GM06990 (cell line): ENCODE measurements at places on chromosomes 5 and 9.

DNA sequence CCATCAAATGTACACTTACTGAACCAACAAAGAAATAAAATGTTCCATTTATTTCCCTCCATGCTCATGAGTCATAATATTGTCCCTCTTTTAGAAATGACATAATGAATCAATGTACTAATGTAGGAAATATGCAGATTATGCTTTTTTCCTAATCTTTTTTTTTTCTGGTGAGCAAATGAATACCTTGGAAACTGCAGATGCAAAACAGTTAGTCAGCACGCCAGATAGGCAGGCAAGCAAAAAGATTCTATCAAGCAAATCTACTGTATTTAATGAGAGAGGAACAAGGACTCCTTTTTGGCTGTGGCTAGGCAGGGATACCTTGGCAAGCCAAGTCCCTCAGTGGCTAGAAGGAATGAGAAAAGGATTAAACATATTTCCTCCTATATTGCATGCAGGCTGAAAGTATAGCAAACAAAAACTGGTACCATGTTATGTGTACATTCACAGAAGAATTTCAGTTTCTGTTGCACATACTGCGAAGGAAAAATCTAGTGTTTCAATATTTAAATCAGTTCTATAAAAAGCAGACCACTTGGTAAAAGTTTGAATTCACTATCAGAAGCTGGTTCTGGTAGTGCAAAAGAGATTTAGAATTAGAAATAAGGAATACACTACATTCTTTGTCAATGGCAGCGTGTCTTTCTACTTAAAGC, 605.4 kb downstream of the TLE1 start:
- no peak for DNase-seq

DNA sequence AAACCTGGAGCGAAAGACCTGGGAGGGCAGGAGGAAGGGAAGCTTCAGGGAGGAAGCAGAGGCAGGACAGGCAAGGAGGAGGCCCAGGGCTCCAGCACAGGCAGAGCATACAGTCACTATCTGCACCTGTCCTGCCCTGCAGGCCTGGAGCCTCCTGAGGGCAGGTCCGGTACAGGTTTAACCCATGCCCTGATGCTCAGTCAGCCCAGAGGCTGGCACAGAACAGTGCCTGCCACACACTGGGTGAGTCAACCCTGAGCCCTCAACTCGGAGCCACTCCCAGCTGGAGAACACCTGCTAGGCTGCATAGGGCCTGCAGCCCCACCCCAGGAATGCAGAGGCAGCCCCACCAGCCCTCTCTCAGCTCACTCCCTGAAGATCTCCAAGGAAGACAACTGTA, 161.5 kb upstream of the PHYKPL start:
- DNase-seq: no peak

GRCh38 chr5:10933121-10933520, 172.1 kb upstream of the DAP start:
- no peak for DNase-seq

GRCh38 chr5:79793304-79793703, 103.7 kb downstream of the CMYA5 start:
- DNase-seq: no peak

DNA sequence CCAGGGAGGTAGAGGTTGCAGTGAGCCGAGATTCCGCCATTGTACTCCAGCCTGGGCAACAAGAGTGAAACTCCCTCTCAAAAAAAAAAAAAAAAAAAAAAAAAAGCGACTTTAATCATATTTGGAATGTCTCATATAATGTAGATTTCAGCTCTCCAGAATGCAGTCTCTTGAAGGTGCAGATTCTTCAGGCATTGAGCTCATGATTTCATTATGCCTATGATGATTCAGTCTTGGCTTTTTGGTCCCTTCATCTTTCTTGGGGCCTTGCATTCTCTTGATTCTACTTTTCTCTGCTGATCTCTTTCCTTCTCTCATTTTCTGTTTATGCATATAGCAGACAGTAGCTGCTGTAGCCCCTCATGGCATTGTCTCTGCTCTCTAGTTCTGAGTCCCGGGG, 22.9 kb downstream of the KDM4C start:
- DNase-seq: no peak

DNA sequence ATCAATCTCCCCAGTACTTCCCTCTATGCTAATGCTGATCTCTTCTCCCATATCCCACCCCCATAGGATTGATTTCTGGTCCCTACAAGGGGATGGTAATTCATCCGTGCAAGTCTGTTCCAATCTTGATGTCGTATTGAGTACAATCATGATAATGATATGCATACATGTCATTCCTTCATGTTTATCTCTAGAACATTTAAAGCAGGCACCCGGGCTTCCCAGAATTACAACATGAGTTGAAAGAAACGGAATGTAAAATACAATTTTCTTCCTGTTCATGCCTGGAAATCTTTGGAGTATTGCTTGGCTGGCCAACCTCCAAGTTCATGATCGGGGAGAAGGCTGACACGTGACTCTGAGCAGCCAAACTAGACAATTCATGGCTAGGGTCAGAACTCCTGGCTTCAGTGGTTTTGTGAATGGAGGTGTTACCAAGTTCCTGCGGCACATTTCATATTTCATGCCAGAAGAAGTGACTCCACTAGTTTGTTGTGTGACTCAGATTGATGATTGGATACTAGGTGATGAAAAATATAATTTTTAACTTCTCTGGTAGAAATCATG, 66.6 kb downstream of the C9orf152 start:
- no peak for DNase-seq

DNA sequence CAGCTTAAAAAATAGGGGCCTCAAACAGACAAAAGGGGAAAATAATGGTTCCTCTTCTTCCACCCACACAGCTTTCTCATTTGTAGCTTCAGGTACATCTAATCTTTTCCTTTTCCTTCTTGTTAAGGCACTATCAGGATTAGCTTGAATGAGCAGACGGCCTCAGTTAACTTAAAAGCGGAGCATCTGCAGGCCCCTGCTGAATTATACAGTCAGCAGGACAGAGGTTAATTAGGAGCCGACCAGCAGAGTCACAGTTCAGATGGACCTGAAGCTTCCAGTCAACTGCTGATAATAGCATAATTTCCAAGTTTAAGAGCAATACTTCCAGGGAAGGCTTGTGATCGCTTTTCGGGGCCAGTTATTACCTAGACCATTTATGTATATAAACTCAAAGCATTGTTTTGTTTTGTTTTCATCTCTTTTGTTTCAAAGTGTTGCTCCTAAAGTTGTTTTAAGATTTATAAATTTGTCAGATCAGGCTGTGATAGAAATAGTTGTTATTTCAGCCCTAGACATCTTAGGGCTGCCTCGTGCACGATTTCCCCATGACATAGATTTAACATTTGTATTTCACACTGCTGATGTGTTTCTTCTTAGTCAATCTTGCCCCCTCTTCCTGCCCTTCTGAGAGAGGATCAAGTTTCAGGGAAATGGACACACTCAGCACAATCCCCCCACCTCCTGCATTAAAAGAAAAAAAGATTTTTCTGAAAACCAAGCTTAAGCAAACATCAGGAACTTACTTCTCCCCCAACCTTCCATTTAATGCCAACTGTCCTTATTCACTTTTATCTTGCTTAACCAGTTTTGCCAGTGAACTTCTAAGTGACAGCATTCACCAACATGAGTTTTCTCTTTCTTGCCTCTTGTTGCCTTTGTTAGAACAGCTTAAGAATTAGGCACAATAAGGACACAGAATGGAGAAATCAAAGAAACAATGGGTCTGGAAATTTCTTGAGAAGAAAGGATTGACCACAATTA, 449.8 kb downstream of the ARHGEF28 start:
- DNase-seq: peak; percentile 14
